ENCODE measurements at places on chromosomes 4 and X.

- no peak for DNase-seq
These were observed 23.1 kb upstream of the VCX2 start for GRCh38 chrX:8194216-8194615.

GRCh38 chr4:139873111-139873860 is 207.7 kb downstream of the MGST2 start:
- DNase-seq, result no peak

DNA sequence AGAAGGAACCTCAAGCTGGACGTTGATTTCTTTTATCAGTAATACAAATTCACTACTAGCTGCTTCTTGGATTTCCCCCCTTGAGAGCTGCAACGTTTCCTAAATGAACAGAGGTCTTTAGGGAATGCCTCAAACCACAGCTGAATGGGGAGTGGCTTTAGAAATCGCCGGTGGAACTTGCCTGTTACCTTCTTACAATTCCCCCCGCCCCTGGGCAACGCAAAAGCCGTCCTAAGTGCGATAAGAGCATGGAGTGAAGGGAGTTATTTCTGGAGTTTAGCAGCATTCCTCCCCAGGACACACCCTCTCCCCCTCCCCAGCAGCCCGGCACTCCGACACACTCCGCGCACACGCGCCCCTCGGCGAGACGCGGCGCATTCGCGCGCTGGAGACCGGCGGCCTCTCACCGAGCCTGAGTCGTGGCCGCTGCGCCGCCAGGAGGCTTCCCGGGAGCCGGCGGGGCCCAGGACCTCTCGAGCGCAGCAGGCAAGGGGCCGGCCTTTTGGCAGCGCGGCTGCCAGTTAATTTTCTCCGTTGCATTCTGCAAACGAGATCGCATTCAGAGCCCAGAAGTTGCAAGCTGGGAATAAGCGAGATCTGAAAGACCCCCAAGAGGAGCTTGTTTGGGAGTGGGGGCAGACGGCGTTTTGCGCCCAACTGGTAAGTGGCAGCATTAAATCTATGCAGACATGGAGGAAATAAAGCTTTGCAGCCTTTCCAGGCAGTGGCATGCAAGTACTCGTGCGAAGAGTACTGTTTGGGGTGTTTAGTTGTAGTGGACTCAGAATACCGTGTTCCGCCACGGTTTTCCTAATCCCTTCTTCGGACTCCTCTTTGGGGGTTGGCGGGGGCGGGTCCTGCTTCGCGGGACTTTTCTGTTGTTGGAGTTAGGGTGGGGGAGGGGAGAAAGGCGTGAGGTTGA is 134.7 kb downstream of the PALLD start:
- DNase-seq, result peak; percentile 31

DNA sequence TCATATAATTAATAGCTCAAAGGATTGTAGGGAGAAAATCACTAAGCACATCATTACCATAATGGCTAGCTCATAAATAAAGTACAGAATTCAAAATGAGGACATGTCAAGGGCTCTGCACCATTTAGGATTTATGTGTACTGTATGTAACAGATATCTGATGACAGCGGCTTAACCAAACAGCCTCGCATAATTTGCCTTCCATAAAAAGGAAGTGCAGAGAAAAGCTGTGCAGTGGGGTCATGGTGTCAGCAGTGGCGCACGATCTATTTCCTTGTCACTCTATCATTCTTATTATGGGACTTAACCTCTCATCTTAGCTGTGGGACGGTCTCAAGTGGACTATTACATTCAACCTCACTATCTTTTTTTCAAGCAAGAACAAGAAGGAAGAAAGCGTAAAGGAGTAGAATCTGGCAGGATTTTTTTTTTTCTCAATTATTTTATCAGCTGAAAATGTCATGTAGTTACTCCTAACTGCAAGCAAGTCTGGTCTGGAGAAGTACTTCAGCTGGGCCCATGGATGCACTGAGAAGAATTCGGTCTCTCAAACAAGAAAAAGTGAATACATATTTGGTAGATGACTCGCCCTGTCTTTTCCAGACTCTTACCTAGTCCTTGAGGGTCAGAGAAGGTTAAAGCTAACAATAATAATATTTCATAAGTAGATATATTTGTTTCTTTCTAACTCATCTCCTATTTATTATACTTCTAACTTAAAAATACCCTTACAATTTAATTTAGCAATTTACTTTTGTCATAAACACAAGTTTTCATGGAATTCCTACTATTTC is 94.6 kb downstream of the COX18 start:
- no peak for DNase-seq

GRCh38 chr4:40409835-40410234 is 74.7 kb downstream of the CHRNA9 start:
- no peak for DNase-seq

- no peak for DNase-seq
These were observed 38.6 kb upstream of the TXK start for GRCh38 chr4:48172651-48173050.

GRCh38 chr4:4913628-4914027 is 54.2 kb downstream of the MSX1 start:
- no peak for DNase-seq

DNA sequence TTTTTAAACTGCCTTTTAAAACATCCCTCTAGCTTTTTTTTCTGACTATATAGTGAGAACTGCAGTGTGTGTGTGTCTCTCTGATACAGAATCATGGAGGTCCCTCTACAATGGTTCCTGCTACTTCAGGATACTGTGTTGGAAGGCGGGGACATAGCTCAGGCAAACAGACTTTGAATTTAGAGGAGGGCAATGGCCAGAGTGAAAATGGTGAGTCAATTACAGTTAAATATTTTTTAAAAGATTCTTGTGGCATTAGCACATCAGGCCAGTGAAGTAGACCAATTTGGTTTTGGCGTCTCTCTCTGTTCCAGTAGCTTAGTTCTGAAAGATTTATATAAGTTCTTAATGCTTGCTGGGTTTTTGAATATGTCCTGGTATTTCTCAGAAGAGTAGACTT is 47.1 kb downstream of the ALG13 start:
- no peak for DNase-seq

- no peak for DNase-seq
These were observed 59.3 kb downstream of the AMMECR1 start for GRCh38 chrX:110258552-110258951.

GRCh38 chr4:133145758-133146573 is 3.1 kb upstream of the PCDH10 start:
- DNase-seq, result no peak

GRCh38 chr4:33722800-33723516 is 2521.4 kb downstream of the ARAP2 start:
- peak; percentile 1 for DNase-seq

- DNase-seq, result no peak
These were observed 316.8 kb downstream of the HS3ST1 start for GRCh38 chr4:11111876-11112275.

- DNase-seq, result no peak
These were observed 341.2 kb upstream of the BOD1L1 start for GRCh38 chr4:13968723-13969122.

- DNase-seq, result no peak
These were observed 2.7 kb downstream of the SLC38A5 start for GRCh38 chrX:48467281-48467761.

- no peak for DNase-seq
These were observed 18.2 kb upstream of the TXK start for GRCh38 chr4:48152259-48152658.

- peak; percentile 69 for DNase-seq
These were observed 900.9 kb upstream of the EPHA5 start for GRCh38 chr4:66571145-66571695.

DNA sequence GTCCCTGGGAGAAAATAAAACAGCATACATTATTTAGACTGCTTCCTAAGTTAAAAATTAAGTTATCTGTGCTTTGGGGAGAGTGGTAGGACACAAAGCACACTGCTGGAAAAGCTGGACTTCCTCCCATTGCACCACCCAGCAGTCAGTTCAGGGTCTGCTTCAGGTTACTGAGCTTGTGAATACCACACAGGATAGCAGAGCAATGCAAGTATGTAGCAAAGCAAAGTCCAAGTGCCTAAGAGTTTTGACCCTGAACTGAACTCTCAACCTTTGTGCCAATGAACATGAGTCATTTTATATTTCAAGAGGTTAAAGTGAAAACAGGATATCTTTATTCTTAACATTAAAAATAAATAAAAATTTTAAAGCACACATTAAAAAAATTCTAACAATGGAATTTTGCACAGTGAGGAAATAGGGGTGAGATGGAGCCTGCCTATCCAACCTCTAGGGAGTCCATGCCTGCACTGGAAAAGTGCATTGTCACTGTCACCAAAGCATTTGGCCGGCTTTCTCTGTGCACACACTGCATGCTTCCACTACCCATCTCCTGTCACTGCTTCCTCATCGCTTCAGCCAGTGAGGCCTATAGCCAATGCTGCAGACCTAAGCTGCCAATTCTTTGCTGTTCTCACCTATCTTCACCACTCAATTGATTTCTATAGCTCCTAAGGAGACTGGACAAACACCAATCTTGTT is 50.9 kb downstream of the ABCG2 start:
- DNase-seq, result no peak

GRCh38 chr4:42703813-42704212 is 46.9 kb upstream of the ATP8A1 start:
- no peak for DNase-seq

- no peak for DNase-seq
These were observed 514.5 kb upstream of the SLIT2 start for GRCh38 chr4:19736968-19737756.

DNA sequence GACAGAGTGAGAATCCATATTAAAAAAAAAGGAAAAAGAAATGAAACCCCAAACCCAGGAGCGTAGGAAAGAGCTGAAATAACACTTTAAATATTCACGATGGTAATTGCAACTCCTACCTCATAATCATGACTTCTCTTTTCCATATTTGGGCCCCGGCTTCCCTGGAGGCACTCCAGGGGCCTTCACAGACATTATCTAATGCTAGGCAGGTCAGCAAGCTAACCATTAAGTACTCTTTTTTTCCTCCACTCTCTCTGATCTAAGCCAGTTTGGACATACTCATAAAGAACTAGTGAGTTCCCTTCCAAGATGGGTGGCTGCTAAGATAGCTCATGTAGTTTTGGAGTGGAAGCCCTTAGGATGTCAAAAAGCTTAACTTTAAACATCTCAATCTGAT is 83.2 kb downstream of the SH3KBP1 start:
- no peak for DNase-seq

DNA sequence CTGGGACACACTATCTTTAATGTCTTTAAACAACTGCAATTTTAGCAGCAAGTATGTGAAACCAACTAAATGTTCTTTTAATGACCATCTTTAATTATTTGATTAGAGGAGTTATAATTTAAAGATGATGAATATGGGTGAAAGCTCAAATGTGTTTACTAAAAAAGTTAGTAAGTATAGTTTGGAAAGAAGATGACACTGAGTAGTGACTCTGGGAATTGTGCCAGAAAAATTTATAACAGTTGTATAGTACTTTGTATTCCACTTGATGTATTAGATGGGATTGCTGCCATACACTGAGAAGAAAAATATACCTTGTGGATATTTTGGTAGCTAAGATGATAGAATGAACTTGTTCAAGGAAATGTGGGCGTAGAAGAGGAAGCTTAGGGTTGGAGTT is 19.5 kb upstream of the PACRGL start:
- DNase-seq, result no peak

DNA sequence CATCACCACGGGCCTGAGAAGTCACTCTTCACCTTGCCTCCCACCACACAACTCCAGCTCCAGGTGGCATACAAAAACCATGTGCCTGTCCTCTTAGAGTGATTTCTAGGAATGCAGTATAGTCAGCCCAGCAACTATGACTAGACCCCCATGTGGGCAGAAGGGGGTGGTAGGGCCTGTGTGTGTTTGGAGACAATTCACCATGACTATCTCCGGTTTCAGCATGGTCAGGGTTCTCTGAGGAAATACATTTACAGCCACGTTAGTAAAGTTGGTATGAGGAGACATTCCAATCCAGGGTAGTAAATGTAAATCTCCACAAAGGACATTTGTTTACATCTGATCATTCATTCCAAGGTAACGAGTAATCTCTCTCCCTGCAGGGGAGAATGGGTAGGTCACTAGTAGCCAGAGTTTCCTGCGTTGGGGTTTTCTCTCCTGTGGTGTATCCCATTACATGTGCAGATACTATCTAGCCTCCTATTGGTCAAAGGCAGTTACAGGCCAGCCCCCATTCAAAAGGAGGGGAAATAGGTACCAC is 4.2 kb upstream of the MTMR1 start:
- no peak for DNase-seq

- no peak for DNase-seq
These were observed 5.7 kb downstream of the ZNF280C start for GRCh38 chrX:130263016-130263415.

- DNase-seq, result no peak
These were observed 1.4 kb downstream of the HGFAC start for GRCh38 chr4:3442959-3443749.

DNA sequence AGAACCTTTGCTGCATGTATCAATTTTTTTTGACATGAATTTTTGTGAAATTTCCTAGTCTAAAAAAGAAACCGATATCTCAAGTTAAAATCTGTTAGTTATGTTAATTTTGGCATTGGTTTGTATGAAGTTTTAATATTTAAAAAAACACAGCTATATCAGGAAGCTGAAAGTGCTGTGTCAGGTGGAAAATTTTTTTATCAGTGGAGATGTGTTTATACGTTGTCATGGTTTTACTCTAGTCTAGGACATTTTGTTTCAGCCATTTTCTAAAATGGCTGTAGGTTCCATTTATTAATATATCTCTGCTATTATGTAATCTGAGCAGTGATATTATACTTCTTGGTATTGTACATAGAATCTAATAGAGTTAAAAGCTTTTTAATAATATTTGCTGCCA is 34.2 kb downstream of the OCRL start:
- DNase-seq, result no peak

- no peak for DNase-seq
These were observed 236.5 kb downstream of the GLUD2 start for GRCh38 chrX:121283921-121284320.

DNA sequence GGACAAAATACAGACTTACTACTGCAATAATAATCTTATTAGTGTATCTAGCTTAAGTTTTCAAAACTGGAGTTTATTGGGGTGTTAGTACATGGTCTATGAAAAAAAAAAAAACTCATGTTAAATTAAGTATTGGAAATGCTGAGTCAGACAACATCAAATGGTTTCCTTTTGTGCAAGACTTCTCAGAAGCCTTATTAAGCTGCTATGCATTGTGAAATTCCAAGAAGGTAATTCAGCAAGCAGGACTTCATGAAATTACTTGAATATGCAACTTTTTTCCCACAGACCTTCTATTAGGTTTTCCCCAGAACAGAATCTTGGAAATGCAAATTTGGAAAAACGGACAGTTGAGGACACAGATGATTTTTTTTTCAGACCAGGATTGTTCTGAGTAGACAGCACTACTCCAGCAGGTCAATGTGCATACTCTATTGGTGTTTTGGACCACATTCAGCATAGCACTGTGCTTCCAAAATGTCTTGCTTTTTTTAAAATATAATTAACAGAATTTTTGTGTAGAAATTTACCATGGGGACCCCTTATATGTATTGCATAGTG is 568.8 kb upstream of the TENM3 start:
- DNase-seq, result no peak

Measured in DMS 273 treated with DMSO at 0.1 percent for 48 hours (cell line).